ENCODE measurements at places on chromosomes 4 and X.
A peak's percentile ranks its signal among the peaks of the same experiment; 100 is the strongest.

DNA sequence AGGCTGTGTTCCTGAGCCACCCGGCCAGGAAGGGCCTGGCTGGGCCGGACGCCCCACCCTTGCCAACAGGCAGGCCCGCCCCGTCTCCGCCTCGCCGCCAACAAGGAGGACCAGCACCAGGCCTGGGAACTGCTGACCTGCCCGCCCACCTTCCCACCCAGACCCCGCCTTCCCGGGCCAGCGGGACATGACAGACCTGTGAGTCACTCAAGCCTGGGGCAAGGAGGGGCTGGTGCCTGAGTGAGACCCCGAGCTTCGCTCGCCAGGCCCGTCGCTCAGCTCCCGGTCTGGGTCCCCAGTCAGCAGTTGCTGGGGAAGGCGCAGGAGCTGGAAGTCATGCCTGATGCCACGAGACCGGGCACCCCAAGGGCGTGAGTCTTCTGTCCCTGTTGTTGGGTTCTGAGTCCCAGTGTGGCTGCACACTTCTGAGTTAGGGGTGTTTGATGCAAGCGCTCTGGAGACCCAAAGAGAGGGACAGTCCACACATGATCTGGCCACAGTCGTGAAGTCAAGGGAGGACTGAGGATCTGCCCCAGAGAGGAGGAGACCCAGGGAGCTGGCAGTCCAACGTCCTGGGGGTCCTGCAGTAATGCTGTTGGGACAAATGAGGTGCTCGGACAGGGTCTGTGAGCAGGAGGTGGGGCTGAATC is at the start of gene DNASE1L1:
TSS of gene DNASE1L1 (minus strand) at position 33 of the 650 bp plus-strand sequence. CDS start 3,686 bp downstream, outside the sequence.
- DNase-seq, result peak; percentile 91
- peak within 1 kb of the TSS; percentile 50 for H3K4me3 ChIP-seq
- H3K27me3 ChIP-seq, result peaks cover 5% of the 10 kb centered on the region
- H3K36me3 ChIP-seq, result peaks cover 23% of the 10 kb centered on the region
- H3K27ac ChIP-seq, result peak within 1 kb of the TSS; percentile 84
- peaks cover 17% of the 10 kb centered on the region for H3K4me1 ChIP-seq

DNA sequence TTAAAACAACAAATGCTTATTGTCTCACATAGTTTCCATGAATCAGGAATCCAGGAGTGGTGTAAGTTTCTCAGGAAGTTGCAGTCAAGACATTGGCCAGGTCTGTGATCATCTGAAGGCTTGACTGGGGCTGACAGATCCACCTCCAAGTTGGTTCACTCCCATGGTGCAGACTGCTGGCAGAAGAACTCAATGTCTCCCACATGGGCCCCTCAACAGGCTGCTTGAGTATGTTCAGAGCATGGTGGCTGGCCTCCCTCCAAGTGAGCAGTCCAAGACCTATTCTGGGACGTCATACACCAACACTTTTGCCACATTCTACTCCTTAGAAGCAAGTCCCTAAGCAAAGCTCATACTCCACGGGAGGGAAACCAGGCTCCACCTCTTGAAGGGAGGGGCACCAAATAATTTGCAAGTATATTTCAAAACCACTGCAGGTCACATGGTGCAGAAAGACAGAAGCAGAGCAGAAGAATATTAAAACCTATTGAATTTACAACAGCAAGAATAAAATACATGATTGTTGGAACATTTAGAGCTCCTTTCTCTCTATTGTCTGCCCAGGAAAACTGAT is 35.3 kb downstream of the LGI2 start:
- no peak overlapping the region for H3K27ac ChIP-seq
- H3K4me3 ChIP-seq, result no peak overlapping the region
- peaks cover 23% of the 10 kb centered on the region for H3K27me3 ChIP-seq
- no peaks in the 10 kb centered on the region for H3K4me1 ChIP-seq
- no peaks in the 10 kb centered on the region for H3K36me3 ChIP-seq

DNA sequence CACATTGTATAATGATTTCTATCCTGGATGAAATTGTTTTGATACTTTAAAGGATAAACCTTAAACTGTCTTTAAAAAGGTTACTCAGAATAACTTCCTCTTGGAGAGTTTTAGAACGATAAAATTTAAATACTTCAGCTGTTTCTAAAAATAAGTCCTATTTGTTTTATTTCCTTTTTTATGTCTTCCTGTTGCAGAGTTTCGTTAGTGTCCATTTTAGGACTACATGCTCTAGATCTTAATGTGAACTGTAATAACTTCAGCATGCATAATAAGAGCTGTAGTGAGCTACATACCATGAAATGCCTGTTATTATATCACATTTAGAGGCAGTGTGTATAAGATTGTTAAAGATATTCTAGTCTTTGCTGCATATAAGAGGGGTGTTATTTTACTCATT is 14.6 kb downstream of the ATP10D start:
- no peak overlapping the region for H3K27ac ChIP-seq
- H3K36me3 ChIP-seq, result peaks cover 4% of the 10 kb centered on the region
- no peaks in the 10 kb centered on the region for H3K27me3 ChIP-seq
- no peak for DNase-seq

GRCh38 chr4:23717528-23718248 is 172.2 kb downstream of the PPARGC1A start:
- no peak overlapping the region for H3K4me3 ChIP-seq
- no peaks in the 10 kb centered on the region for H3K4me1 ChIP-seq
- DNase-seq, result peak; percentile 27
- no peaks in the 10 kb centered on the region for H3K27me3 ChIP-seq

DNA sequence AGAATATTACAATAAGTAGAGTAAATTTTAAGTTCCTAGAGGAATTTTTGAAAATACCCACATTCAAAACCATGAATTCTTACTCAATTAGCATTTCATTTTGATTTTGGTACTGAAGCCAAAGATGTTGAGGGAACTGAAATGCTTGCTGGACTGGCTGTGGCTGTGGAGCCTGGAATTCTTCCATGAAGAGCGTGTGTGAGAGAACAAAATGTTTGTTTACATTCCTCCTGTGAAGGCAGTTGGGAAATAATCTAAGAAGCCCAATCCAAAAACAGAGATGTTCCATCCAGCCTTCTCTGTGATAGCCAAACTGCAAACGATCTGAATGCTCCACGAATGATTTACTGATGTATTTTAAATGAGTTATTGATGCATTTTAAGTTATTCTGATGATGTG is 3.8 kb upstream of the ADH1B start:
- peak; percentile 47 for DNase-seq
- no peak overlapping the region for H3K4me3 ChIP-seq
- H3K36me3 ChIP-seq, result no peaks in the 10 kb centered on the region
- H3K4me1 ChIP-seq, result no peaks in the 10 kb centered on the region

- no peaks in the 10 kb centered on the region for H3K36me3 ChIP-seq
- no peak for DNase-seq
- no peak overlapping the region for H3K4me3 ChIP-seq
- H3K27ac ChIP-seq, result no peak overlapping the region
- no peaks in the 10 kb centered on the region for H3K27me3 ChIP-seq
These were observed 211.8 kb upstream of the CPEB2 start for GRCh38 chr4:14790494-14790893.

- H3K27ac ChIP-seq, result no peak overlapping the region
- no peak overlapping the region for H3K4me3 ChIP-seq
- H3K4me1 ChIP-seq, result no peaks in the 10 kb centered on the region
- H3K36me3 ChIP-seq, result no peaks in the 10 kb centered on the region
- H3K27me3 ChIP-seq, result no peaks in the 10 kb centered on the region
These were observed 85.1 kb downstream of the CT47B1 start for GRCh38 chrX:120790552-120790951.

DNA sequence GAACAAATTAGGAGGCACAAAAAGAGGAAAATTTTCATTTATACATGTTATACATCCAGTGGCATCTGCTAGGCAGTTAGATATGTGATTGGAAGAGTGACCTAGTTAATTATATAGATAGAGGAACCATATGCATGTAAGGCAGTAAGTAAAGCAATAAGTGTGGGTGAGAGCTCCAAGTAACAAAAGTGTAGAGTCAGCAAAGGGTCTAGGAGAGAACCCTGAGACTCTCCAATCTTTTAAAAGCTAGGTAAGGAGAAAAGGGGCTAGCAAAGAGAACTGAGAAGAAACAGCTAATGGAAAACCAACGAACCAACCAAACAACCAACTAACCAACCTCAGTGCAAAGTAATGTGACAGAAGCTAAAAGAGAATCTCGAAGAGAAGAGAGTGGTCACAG is 3.8 kb upstream of the CFAP299 start:
- peaks cover 4% of the 10 kb centered on the region for H3K4me1 ChIP-seq
- DNase-seq, result no peak

GRCh38 chrX:100677611-100678181 is 33.7 kb downstream of the SRPX2 start:
- peaks cover 9% of the 10 kb centered on the region for H3K36me3 ChIP-seq
- no peaks in the 10 kb centered on the region for H3K27me3 ChIP-seq
- DNase-seq, result no peak
- H3K27ac ChIP-seq, result no peak overlapping the region
- H3K4me3 ChIP-seq, result no peak overlapping the region
- no peaks in the 10 kb centered on the region for H3K4me1 ChIP-seq

DNA sequence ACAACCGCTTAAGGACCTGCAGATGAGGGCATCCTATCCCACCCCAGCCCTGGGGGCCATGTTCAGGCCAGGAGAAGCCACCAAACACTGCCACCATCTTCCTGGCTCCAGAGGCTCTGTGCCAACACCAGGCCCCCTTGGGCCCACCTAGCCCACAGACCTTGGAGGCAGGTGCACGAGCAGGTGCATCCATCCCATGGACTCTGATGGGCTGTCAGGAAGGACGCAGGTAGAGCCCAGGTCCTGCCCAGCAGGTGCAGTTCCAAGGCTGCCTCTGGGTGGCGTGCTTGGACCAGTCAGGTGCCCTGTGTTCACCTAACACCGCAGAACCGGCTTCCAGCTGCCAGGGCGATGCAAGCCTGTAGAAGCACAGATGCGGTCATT is 22.8 kb upstream of the PDE6B start:
- H3K4me3 ChIP-seq, result no peak overlapping the region
- no peak overlapping the region for H3K27ac ChIP-seq
- no peak for DNase-seq

- DNase-seq, result peak; percentile 77
- no peaks in the 10 kb centered on the region for H3K36me3 ChIP-seq
These were observed 1.5 kb downstream of the USP38 start for GRCh38 chr4:143186212-143186611.

DNA sequence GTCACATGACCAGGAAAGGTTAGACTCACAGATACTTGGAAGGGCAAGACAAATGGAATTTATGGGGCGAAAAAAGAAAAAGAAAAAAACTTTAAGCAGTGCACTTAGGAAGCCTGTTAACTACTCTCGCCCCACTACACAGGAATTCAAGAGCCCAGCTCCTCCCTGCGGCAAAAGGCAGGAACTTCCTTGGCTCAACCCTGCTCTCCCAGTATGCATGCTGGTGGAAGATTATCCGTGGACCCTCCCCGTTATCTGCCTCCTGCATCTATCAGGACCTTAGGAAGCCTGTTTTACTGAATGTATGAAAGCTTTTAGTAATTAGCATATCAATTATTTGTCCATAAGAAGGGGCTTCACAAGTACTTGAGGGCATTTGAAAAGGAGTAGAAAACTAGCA is 40.1 kb upstream of the RPA4 start:
- H3K36me3 ChIP-seq, result no peaks in the 10 kb centered on the region
- no peak overlapping the region for H3K27ac ChIP-seq
- no peaks in the 10 kb centered on the region for H3K4me1 ChIP-seq
- no peaks in the 10 kb centered on the region for H3K27me3 ChIP-seq

GRCh38 chr4:120452536-120452935 is 385.9 kb upstream of the MAD2L1 start:
- H3K4me3 ChIP-seq, result peak overlapping the region; percentile 31
- no peak for DNase-seq
- H3K36me3 ChIP-seq, result no peaks in the 10 kb centered on the region
- no peaks in the 10 kb centered on the region for H3K4me1 ChIP-seq
- H3K27me3 ChIP-seq, result no peaks in the 10 kb centered on the region

GRCh38 chrX:72394518-72395170 is 88.9 kb upstream of the CITED1 start:
- no peaks in the 10 kb centered on the region for H3K27me3 ChIP-seq
- H3K4me1 ChIP-seq, result no peaks in the 10 kb centered on the region
- peak; percentile 14 for DNase-seq
- no peaks in the 10 kb centered on the region for H3K36me3 ChIP-seq
- H3K27ac ChIP-seq, result no peak overlapping the region

DNA sequence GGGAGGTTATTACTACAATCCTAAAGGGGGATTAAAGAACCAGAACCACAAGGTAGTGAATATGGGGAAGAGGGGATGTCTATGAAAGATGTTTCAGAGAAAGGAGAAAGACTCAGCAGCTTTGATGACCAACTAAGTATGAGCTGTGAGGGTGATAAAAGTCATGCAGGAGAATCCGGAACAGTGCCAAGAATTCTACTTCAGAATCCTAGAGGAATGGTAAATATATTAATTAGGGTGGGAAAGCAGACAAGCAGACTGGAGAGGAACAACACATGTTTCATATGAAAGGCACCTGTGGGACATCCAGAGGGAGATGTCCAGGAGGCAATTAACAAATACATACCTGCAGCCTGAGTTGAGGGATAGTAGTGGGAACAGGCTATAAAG is 642.2 kb upstream of the DIPK2B start:
- no peak for DNase-seq
- H3K27me3 ChIP-seq, result peaks cover 38% of the 10 kb centered on the region
- H3K4me1 ChIP-seq, result peaks cover 4% of the 10 kb centered on the region

DNA sequence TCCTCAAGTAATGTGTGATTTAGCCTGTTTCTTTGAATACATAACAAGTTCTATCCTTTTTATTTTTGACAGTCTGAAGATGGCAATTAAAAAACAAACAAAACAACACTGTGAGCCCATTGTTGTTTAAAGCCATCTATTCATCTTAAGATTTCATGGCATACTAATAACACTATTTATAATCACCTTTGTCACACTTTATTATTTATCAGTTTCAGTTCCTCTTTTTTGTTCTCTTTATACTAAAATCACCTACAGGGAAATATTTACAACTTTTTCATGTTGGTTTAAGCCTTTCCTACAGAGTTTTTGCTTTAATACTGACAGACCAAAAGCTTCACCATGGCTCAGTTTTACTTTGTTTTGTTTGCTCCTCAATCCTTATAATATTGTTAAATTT is 247.4 kb upstream of the CTSO start:
- no peaks in the 10 kb centered on the region for H3K36me3 ChIP-seq
- H3K4me3 ChIP-seq, result no peak overlapping the region
- no peak overlapping the region for H3K27ac ChIP-seq
- H3K27me3 ChIP-seq, result no peaks in the 10 kb centered on the region
- no peaks in the 10 kb centered on the region for H3K4me1 ChIP-seq

- peaks cover 6% of the 10 kb centered on the region for H3K4me1 ChIP-seq
- no peak overlapping the region for H3K4me3 ChIP-seq
- H3K36me3 ChIP-seq, result no peaks in the 10 kb centered on the region
- H3K27me3 ChIP-seq, result no peaks in the 10 kb centered on the region
- DNase-seq, result no peak
- no peak overlapping the region for H3K27ac ChIP-seq
These were observed 3.2 kb downstream of the ACOX3 start for GRCh38 chr4:8437281-8437680.

- H3K4me1 ChIP-seq, result peaks cover 14% of the 10 kb centered on the region
- H3K4me3 ChIP-seq, result no peak overlapping the region
- H3K27me3 ChIP-seq, result no peaks in the 10 kb centered on the region
- peaks cover 10% of the 10 kb centered on the region for H3K36me3 ChIP-seq
- peak; percentile 47 for DNase-seq
- peak overlapping the region; percentile 15 for H3K27ac ChIP-seq
These were observed 160.9 kb downstream of the CBR4 start for GRCh38 chr4:168849030-168849675.
